ENCODE measurements at places on chromosomes 5 and 9. TPM values are rescaled to one million over a fixed set of nuclear protein-coding genes. Genes with fewer than 3 reads are reported as not detected.

The LCP2 gene
- total RNA-seq: 0.37 TPM

The HRCT1 gene
- not detected for total RNA-seq

The DDX4 gene
- total RNA-seq: 0.32 TPM

The NR2F1-AS1 gene
- total RNA-seq: 0.76 TPM

The C9 gene
- 0.21 TPM for total RNA-seq

The SPINK6 gene
- not detected for total RNA-seq

The ABO gene
- 0.15 TPM for total RNA-seq

The GCNT1 gene
- 17.2 TPM for total RNA-seq

The SLC45A2 gene
- not detected for total RNA-seq

The TAF11L10 gene
- not detected for total RNA-seq

The TAF11L5 gene
- total RNA-seq: not detected

The CMYA5 gene
- 1.1 TPM for total RNA-seq

The ANKDD1B gene
- total RNA-seq: 0.14 TPM

The FIBCD1 gene
- 8.8 TPM for total RNA-seq

The VCAN gene
- total RNA-seq: 276 TPM

Data from WTC11 (cell line).